ENCODE measurements at places on chromosomes 12 and 14.

GRCh38 chr14:74599321-74599761 lies 12.7 kb downstream of the LTBP2 start:
- no peak for DNase-seq

DNA sequence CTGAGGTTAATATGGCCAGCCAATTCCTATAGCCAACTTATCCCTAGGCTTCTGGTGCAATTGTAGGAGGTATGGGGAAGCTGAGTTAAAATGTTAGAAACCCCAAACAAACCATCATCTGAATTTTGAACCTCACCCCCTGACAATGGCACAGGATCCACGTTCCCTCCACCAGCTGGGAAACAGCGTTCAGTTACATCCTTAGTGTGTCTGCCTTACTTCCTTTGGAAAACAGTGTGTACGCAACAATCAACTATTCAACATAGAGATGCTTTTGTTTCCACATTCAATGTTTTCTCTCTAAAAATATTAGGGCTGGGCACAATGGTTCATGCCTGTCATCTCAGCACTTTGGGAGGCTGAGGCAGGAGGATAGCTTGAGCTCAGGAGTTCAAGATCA lies 203.4 kb downstream of the TTC7B start:
- no peak for DNase-seq

DNA sequence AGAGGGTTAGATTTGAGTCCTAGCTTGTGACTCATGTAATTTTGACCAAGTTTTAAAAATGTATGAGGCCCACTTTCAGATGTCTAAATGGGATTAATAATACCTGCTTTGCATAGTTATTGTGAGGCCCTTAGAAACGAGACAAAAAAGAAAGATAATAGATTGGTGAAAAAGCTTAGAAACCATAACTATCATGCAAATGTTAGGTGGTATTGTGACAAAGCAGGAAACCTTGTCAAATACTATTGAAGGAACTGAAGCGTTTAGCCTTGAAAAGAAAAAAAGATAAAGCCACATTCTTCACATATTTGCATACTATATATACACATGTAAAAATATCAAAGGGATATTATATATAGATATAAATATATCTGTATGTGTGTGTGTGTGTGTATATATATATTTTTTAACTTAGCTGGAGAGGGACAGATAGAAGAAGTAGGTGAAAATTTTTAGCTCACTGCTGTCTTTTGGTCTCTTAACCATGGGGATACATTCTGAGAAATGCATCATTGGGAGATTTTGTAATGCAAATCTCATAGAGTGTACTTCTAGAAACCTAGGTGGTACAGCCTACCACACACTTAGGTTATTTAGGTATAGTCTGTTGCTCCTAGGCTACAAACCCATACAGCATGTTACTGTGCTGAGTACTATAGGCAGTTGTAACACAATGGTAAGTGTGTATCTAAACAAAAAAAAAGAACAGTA lies 270.3 kb downstream of the CCDC91 start:
- DNase-seq: no peak

GRCh38 chr14:41521891-41522290 lies 84.8 kb upstream of the LRFN5 start:
- DNase-seq: no peak

- no peak for DNase-seq
These were observed 299.8 kb upstream of the PRKD1 start for GRCh38 chr14:30227436-30227835.

- DNase-seq: no peak
These were observed 11.6 kb upstream of the FAM177A1 start for GRCh38 chr14:35034440-35034833.

DNA sequence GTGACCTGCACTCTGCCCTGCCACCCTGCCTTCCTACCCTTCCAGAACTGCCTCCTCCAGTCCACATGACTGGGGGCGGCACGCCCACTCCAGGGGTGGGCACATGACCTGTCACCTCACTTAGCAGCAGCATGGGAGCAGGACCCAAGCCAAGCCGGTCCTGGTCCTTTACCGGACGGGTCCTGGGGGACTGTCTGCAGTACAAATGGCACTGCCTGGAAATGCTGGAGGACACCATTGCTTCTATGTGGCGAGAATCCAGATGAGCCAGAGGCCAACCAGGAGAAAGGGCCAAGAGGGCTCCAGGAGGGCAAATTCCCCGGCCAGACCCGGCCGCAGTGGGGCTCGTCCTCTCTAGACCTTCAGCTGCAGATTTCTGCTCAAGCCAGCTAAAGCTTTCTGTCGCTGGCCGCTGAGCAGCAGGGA lies 33.1 kb downstream of the ITPK1 start:
- no peak for DNase-seq

GRCh38 chr14:58643366-58643765 lies 5.6 kb downstream of the DACT1 start:
- DNase-seq: no peak

- no peak for DNase-seq
These were observed 9.0 kb downstream of the SERPINA12 start for GRCh38 chr14:94500264-94500663.

- DNase-seq: no peak
These were observed 9.3 kb downstream of the CD163L1 start for GRCh38 chr12:7434670-7435069.

GRCh38 chr12:57498571-57498970 lies 10.7 kb downstream of the MARS1 start:
- no peak for DNase-seq

DNA sequence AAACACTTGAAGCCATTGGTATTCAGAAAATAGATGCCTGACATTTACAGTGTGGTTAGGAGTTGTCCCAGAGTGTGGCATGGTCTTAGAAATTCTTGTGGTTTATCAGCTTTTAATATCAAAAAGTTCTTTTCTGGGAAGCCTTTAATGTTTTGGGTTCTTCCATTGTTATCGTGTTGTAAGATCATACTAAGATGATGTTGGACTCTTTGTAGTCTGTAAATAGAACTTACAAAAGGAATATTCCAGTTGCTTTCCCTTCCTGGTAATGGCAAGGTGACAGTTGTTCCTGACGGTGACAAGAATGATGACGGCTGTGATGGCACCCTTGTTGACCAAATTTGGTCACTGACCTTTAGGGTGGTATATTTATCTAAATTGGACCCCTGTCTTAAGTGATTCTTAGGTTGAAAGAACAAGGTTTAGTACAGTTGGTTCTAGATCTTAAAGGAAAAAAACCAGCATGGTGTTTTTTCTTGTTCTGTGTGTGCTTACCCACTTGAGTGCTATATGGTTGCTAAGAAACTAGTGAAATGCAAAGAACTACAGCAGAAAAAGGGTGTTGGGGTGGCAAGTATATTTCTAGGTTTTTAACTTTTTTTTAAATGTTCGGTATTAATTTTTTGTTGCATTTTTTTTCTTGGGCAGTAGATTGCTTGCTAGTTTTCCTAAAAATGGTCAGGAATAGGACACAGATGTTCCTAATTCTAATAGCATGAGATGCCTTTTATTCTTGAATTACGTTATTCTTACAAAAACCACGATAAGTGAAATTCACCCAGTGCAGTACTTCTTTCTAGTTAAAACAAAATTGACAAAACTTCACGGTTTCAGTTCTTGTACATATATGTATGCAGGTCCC lies 2.1 kb downstream of the ATP2A2 start:
- no peak for DNase-seq

GRCh38 chr12:131129839-131130238 lies 176.1 kb downstream of the ADGRD1 start:
- DNase-seq: no peak

DNA sequence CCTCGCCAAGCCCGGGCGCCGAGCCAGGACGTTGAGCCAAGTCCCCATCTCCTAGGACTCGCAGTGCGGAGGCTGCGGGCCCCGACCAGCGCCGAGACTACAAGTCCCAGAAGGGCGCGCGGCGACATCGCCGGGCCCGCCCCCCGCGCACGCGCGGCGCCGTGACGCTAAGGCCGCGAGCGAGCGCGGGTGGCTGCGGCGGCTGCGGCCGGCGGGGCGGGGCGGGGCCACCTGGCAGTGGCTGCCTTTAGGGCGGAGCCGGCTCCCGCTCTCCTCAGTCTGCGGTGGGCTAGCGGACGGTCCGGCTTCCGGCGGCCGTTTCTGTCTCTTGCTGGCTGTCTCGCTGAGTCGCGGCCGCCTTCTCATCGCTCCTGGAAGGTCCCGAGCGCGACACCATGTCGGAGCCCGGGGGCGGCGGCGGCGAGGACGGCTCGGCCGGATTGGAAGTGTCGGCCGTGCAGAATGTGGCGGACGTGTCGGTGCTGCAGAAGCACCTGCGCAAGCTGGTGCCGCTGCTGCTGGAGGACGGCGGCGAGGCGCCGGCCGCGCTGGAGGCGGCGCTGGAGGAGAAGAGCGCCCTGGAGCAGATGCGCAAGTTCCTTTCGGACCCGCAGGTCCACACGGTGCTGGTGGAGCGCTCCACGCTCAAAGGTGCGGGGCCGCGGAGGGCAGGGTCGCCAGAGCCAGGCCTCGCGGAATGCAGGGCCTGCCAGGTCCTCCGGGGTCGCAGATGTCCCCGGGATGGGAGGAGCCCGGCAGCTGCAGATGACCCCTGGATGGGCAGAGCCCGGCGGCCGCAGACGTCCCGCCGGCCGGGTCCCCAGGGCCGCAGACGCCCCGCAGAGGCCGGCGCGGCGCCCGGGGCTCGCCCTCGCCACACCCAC lies at the start of gene DYNC1H1:
Gene DYNC1H1 (plus strand): TSS at position 277 of the 884 bp plus-strand sequence. CDS start 119 bp downstream, at position 396.
- peak; percentile 86 for DNase-seq

GRCh38 chr14:84797326-84797725 lies 732.6 kb upstream of the FLRT2 start:
- DNase-seq: no peak

GRCh38 chr12:109589240-109589590 lies 15.6 kb downstream of the MVK start:
- no peak for DNase-seq
